ENCODE measurements at places on chromosomes 5 and 9.
A peak's percentile ranks its signal among the peaks of the same experiment; 100 is the strongest.

DNA sequence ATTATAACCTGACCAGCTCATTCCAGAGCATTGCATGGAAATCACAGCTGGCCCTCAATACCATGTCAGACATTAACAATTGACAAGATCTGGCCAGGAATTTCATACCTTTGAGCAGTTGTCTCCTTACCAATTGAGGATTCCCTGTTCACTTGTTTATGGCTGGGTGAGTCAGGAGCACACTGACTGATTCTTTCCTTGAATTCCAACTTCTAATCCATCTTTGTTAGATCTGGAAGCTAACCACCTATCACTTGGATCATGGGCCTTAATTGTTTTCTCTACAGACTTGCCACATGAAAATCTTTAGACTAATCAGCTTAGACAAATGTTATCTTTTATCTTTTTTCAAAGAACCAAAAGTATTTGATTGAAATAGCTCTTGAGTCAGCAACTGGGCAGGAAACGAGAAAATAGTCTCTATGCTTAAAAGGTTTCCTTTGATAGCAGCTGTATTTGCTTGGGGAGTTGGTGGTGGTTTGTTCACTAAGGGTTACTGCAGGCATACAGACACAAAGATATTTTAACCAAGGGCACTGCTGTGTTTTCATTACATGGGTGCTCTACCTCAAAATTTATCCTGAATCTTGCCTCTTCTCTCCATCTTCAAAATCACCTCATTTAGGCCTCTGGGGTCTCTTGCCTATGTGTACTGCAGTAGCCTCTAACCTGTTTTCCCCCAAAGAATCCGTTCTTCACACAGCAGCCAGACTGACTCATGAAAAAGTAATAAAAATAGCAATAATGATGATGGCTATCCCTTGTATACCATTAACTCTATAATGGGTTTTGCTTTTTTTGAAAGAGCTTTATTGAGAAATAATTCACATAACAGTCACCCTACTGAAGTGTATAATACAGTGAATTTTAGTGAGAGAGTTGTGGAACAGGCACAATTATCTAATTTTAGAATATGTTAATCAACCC lies 197.0 kb upstream of the NMUR2 start:
- H3K36me3 ChIP-seq, result no peaks in the 10 kb centered on the region
- no peak overlapping the region for H3K27ac ChIP-seq
- H3K27me3 ChIP-seq, result no peaks in the 10 kb centered on the region
- no peak overlapping the region for H3K4me3 ChIP-seq
- no peaks in the 10 kb centered on the region for H3K4me1 ChIP-seq

DNA sequence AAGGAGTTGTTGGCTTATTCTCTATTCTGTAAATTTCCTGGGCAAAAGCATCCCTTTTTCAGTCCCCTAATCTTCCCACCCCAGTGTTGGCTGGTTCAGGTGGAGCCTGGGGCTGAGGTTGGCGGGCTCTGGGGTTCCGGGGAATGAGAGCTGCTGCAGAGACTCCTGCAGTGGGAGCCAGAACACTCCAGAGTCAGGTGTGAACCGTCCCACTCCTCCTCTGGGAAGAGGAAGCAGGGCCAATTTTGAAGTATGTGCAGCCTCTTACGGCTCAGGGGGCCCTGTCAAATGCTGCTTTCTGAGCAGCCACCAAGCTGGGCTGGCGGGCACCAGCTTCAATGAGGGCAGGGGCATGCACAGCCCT lies 42.8 kb downstream of the JADE2 start:
- H3K36me3 ChIP-seq, result peaks cover 55% of the 10 kb centered on the region
- no peaks in the 10 kb centered on the region for H3K27me3 ChIP-seq
- no peak for DNase-seq
- no peak overlapping the region for H3K4me3 ChIP-seq
- H3K27ac ChIP-seq, result peak overlapping the region; percentile 66

- peaks cover 11% of the 10 kb centered on the region for H3K27me3 ChIP-seq
- no peak for DNase-seq
- H3K4me3 ChIP-seq, result no peak overlapping the region
Measured at GRCh38 chr5:156598964-156599363, 251.1 kb upstream of the PPP1R2B start.

- no peaks in the 10 kb centered on the region for H3K27me3 ChIP-seq
- no peaks in the 10 kb centered on the region for H3K36me3 ChIP-seq
Measured at GRCh38 chr5:7664208-7664607, 186.7 kb downstream of the CFAP90 start.

GRCh38 chr5:9340085-9340484 lies 205.8 kb downstream of the SEMA5A start:
- H3K4me1 ChIP-seq, result no peaks in the 10 kb centered on the region
- no peak for DNase-seq
- H3K27ac ChIP-seq, result no peak overlapping the region
- H3K27me3 ChIP-seq, result no peaks in the 10 kb centered on the region
- H3K36me3 ChIP-seq, result no peaks in the 10 kb centered on the region

DNA sequence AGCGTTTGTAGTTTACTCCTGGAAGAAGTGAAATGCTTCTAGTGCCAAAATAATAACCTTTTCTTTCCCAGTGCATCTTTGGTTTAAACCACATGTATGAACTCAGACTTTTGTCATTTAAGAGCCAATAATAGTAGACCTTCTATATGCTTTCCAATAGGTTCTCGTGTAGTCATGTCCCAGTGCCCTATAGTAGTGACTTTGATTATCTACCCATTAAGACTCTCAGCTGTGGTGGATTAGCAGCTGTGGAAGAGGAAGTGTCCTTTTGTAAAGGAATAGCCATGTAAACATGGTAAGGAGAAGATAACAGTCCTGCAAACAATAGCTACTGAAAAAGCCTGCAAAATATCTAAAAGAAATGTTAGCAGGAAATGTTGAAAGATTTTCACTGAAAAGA lies 765.3 kb downstream of the MTRR start:
- no peaks in the 10 kb centered on the region for H3K4me1 ChIP-seq
- no peak overlapping the region for H3K27ac ChIP-seq
- no peaks in the 10 kb centered on the region for H3K27me3 ChIP-seq
- no peak overlapping the region for H3K4me3 ChIP-seq
- H3K36me3 ChIP-seq, result no peaks in the 10 kb centered on the region

DNA sequence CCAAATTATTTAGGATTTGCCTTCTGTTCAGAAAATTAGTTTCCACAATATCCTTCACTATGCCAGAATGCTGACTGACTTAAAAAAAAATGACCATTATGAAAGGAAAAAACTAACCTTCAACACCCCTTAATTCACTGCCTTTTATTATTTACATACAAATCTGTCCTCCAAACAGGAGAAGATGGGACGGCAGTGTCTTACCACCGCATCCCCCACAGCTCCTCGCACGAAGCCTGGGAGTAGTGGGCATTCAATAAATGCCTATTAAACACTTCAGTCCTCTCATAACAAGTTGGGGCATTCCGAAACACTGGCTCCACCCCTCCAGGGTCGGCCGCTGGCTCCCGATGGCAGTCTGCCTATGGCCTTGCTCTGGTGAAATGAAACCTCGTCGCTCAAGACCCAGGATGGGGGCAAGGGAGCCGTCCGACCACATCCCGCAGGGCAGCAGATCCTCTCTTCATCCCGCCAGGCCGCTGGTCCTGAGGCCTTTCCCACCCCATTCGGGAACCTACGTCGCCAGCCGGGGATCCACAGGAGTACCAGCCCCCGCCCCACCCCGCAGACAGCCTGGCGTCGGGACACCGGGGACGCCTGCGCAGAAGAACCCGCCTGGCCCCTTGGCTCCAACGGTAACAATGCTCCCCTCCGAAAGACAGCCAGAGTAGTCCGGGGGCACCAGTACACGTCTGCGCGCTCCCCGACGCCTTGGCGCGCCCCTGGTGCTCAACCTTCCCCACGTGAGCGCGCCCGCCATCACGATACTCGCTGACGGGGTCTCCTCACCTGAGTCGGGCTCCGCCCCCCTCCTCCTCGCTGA lies 613 bp downstream of the ZBTB5 start:
- peak overlapping the region; percentile 96 for H3K4me3 ChIP-seq
- H3K36me3 ChIP-seq, result peaks cover 13% of the 10 kb centered on the region
- H3K27ac ChIP-seq, result peak overlapping the region; percentile 98
- DNase-seq, result peak; percentile 91
- H3K27me3 ChIP-seq, result no peaks in the 10 kb centered on the region

DNA sequence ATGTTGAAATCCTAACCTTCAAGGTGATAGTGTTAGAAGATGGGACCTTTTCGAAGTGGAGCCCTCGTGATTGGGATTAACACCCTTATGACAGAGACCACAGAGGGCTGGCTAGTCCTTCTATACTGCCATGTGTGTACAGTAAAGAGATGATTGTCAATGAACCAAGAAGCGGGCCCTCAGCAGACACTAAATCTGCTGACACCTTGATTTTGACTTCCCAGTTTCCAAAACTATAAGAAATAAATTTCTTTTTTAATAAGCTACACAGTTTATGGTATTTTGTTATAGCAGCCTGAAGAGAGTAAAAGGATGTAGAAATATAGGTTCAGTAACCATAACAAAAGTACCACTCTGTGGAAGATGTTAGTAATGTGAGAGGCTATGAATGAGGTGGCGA lies 419.0 kb upstream of the NUDT12 start:
- no peaks in the 10 kb centered on the region for H3K36me3 ChIP-seq
- no peaks in the 10 kb centered on the region for H3K4me1 ChIP-seq
- DNase-seq, result no peak
- H3K4me3 ChIP-seq, result no peak overlapping the region

- H3K4me3 ChIP-seq, result no peak overlapping the region
- H3K36me3 ChIP-seq, result peaks cover 22% of the 10 kb centered on the region
- peaks cover 24% of the 10 kb centered on the region for H3K4me1 ChIP-seq
- H3K27me3 ChIP-seq, result no peaks in the 10 kb centered on the region
- no peak overlapping the region for H3K27ac ChIP-seq
- no peak for DNase-seq
Measured at GRCh38 chr5:76859591-76860247, 9.9 kb downstream of the S100Z start.

- H3K36me3 ChIP-seq, result peaks cover 90% of the 10 kb centered on the region
- no peak overlapping the region for H3K4me3 ChIP-seq
- H3K27ac ChIP-seq, result peak overlapping the region; percentile 55
- DNase-seq, result no peak
Measured at GRCh38 chr5:135376961-135377624, 21.9 kb downstream of the MACROH2A1 start.

- no peaks in the 10 kb centered on the region for H3K4me1 ChIP-seq
- no peak for DNase-seq
- no peak overlapping the region for H3K4me3 ChIP-seq
- H3K27ac ChIP-seq, result no peak overlapping the region
- no peaks in the 10 kb centered on the region for H3K27me3 ChIP-seq
- no peaks in the 10 kb centered on the region for H3K36me3 ChIP-seq
Measured at GRCh38 chr5:65262649-65263059, 219.1 kb downstream of the ADAMTS6 start.

- H3K27ac ChIP-seq, result no peak overlapping the region
- no peak for DNase-seq
- peaks cover 51% of the 10 kb centered on the region for H3K36me3 ChIP-seq
- no peaks in the 10 kb centered on the region for H3K27me3 ChIP-seq
- H3K4me3 ChIP-seq, result no peak overlapping the region
Measured at GRCh38 chr5:55959208-55959607, 35.6 kb downstream of the IL6ST start.

DNA sequence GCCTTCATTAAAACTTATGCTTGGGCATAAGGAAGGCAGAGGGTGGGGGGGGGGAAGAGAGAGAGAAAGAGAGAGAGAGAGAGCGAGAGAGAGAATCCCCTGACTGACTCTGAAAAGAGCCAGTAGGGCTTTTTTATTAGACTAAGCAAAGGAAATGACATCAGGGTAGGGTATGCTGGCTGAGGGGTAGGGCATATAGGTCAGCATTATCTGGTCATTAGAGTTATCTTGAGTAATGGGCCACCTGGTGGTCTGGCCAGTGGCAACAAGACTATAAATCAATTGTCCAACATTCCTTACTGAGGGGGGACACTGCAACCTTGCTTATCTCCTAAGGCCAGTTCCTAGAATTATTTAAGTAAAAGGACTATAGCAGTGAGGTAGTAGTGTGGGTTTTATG lies 67.2 kb downstream of the TSSK1B start:
- H3K4me1 ChIP-seq, result no peaks in the 10 kb centered on the region
- H3K36me3 ChIP-seq, result peaks cover 7% of the 10 kb centered on the region
- H3K4me3 ChIP-seq, result no peak overlapping the region

DNA sequence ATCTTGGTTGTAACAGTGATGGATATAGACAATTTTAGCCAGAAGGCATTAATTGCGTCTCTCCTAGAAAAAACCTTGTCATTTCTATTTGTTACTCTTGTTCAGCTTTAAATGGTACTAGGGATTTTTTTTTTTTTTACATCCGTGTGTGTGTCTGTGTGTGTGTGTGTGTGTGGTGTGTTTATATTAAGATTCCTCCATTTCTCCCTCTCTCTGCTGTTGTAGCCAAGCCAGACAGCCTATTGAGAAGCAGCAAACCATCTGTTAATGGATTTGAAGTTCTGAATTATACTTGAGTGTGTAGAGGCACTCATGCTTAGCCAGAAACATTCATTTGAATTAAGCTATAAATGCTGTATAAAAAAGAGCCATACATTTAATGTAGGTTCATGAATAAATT lies 72.3 kb downstream of the SLF1 start:
- no peaks in the 10 kb centered on the region for H3K4me1 ChIP-seq
- H3K4me3 ChIP-seq, result no peak overlapping the region
- H3K36me3 ChIP-seq, result peaks cover 36% of the 10 kb centered on the region
- no peak overlapping the region for H3K27ac ChIP-seq

- no peak overlapping the region for H3K4me3 ChIP-seq
- no peak overlapping the region for H3K27ac ChIP-seq
- no peaks in the 10 kb centered on the region for H3K4me1 ChIP-seq
- no peak for DNase-seq
- H3K27me3 ChIP-seq, result no peaks in the 10 kb centered on the region
Measured at GRCh38 chr9:3296536-3296935, 229.3 kb downstream of the RFX3 start.

- H3K36me3 ChIP-seq, result no peaks in the 10 kb centered on the region
- H3K27me3 ChIP-seq, result peaks cover 78% of the 10 kb centered on the region
- H3K4me1 ChIP-seq, result peaks cover 25% of the 10 kb centered on the region
- DNase-seq, result no peak
Measured at GRCh38 chr9:34589636-34590380, at the start of gene CNTFR. Gene CNTFR, minus strand, starts transcription at chr9:34589724. Its CDS starts 20,743 bp downstream, at chr9:34568981.

DNA sequence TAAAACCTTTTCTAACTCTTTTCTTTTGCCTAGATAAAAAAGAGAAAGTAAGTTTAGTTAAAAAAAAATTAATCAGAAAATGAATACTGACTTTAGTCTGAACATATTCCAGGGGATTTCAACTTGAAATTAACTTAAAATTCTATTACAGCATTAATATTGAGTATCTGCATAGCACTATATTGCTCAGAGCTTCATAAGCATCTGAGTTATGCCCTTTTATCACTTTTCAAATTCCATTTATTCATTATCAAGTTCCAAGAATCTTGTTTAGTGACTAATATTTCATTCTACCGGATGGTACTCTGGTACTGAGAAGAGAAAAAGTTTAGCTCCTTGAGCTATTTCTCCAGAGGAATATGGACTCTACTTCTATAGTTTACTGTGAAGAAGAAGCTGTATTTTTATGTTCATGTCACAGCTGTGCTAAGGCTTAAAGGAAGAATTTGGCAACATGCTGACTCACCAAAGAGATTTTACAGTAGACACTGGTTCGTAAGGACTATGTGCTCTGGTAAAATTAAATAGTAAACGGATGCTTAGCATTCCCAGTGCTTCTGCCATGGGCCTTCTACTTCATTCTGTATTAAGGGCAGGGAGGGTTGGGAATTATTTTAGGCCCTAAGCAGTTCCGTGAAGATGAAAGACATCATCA lies 285.2 kb upstream of the SEMA6A start:
- no peaks in the 10 kb centered on the region for H3K4me1 ChIP-seq
- no peak for DNase-seq

Measured in activated CD8-positive, alpha-beta T cell treated with anti-CD3 and anti-CD28 coated beads, Interleukin-2, amount 10 ng/mL, durations not matched to agents 7 days and 5 days (primary cell).